ENCODE measurements at places on chromosomes 16 and 17.
A peak's percentile ranks its signal among the peaks of the same experiment; 100 is the strongest.

GRCh38 chr16:77112746-77113145 is 78.2 kb upstream of the MON1B start:
- DNase-seq = no peak

DNA sequence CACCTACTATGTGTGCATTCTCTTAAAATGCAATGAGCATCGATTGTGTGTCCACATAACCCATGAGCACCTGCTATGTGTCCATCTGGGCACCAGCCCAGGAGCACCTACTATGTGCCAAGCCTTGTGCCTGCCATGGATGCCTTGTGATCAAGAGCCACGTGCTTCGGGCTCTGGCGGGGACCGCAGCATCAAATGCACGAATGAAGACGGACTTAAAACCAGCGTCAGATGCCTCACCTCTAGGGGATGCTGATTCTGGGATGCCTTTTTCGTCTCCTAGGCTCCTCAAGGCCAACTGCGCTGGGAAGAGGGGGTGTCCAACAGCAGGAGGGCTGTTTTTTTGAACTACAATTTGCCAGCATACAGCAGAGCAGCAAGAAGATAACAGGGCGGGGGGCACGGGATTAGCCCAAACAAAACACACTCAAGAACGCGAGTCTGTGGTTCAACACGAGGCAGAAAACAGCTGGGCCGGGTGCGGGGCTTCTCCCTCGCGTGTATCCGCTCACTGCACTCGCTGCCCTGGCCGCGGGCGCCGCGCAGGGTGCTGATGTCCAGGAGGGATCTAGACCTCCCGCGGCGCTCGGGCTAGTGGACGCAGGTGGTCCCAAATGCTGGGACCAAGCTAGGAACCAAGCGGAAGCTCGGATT is 1.2 kb upstream of the GLIS2 start:
- peak; percentile 33 for DNase-seq

- DNase-seq = no peak
These were observed 42.9 kb downstream of the GAS7 start for GRCh38 chr17:10155371-10156076.

DNA sequence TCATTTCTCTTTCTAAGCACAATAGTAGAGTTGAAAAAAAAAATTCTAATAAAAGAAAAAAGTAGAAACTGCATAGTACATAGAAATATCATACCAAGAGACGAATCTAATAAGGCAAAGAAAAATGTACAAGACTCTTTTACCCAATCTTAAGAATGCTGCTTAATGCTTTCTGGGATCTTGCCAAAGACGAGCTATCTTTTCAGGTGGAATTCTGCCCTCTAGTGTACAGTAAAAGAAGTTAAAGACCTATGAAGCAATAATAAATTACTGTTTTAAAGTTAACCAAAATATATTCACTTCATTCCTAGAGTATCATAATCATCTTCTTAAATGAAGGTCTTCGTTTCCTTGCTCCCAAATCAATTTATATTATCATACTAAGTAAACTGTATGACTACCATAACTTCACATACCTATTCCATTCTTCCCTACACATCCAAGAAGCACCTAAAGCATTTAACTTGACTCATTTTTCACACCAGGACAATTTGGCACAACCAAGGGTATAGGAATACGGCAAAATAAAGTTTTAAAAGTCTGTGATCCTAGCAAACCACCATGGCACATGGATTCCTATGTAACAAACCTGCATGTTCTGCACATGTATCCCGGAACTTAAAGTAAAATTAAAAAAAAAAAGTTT is 47.7 kb downstream of the CFDP1 start:
- DNase-seq = peak; percentile 63

GRCh38 chr16:51072591-51072990 is 78.5 kb downstream of the SALL1 start:
- no peak for DNase-seq

DNA sequence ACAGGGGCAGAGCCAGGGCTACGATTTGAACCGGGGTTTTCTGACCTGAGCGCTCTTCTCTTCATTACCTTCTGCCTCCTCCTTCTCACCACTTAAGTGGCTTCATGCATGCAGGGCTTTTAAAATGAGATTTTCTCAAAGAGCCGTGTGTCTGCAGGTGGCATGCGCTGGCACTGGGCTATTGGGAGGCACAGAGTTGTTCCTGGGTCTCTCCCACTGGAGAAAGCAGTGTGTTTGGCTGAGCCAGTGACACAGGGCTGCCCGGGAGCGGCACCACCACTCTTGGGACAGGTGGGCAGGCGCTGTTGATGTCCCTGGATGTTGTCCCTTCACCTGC is 218.8 kb upstream of the CHMP6 start:
- DNase-seq = peak; percentile 56

DNA sequence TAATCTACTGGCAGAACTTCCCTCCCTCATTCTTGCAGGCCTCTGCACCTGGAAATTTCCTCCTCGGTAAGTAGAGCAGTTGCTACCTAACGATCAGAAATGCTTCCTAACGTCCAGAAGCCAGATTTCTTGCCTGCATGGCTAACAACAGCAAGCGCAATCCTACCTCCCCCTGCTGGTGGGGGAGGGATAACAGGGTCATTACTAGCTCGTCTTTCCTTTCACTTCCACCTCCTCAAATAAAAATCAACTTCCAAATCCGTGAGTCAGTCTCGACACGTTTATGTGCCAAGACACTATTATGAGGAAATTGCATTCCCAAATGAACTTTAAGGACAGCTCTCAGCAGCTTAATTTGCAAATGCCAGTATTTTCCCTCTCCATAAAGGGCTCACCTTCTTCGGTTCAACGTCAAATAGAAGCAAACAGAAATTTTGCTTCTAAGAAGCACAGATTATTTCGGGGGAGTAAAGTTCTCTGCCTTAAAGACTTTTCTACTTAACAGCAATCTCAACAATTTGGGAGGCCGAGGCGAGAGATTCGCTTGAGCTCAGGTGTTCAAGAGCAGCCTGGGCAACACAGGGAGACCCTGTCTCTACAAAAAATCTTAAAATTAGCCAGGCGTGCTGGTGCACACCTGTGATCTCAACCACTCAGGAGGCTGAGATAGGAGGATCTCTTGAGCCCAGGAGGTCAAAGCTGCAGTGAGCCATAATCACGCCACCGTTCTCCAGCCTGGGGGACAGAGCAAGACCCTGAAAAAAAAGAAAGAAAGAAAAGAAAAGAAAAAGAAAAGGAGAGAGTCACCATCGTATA is 188.6 kb upstream of the PSMD7 start:
- DNase-seq = peak; percentile 15

DNA sequence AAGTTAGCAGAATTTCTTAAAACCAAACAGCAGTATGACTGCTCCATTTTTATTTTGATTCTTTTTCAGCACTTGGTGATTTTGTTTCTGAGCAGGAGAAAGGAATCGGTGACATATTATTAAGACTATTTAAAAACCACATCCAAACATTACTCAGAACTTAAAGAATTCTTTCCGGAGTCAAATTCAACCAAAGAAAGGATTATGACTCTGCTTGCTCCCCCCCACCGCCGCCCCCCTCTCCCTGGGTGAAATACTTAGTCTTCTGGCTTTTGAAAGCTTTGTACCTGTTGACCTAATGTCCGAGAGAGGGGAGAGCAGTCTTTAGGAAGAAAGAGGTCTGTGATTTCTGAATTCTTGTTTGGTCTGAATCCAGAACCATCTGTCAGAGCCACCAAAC is 17.9 kb upstream of the COL1A1 start:
- no peak for DNase-seq

- DNase-seq = peak; percentile 16
These were observed 18.7 kb upstream of the ANKRD40CL start for GRCh38 chr17:50785946-50786570.

DNA sequence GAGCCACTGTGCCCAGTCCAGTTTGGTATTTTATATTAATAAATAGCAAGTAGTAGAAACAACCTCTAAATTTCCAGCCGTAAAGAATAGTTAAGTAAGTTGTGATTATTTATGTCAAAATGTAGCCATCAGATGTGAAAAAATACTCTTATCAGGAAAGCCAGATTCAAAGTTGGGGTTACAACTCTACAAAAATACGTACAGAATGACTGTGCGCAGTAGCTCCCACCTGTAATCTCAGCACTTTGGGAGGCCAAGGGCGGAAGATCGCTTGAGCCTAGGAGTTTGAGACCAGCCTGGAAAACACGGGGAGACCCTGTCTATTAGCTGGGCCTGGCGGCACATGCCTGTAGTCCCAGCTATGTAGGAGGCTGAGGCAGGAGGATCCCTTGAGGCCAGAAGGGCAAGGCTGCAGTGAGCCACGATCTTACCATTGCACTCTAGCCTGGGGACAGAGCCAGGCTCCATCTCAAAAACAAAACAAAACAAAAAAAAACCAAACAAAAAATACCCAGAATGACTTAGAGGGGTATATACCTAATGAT is 1.7 kb downstream of the PDP2 start:
- no peak for DNase-seq

DNA sequence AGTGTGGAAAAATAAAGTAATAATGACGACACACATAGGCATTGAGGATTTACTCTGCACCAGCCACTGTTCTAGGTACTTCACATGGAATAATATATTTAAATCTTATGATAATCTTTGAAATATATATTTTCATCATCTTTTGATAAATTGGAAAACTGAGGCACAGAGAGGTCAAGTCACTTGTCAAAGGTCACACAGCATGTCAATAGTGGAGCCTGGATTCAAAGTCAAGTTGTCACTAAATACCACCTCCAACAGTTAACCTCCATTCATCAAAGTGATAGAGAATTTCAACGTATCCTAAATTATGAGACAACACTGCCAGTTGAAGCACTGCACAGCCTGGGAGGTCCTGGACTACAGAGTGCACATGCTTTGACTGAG is 121.7 kb downstream of the IRX5 start:
- no peak for DNase-seq

- DNase-seq = no peak
These were observed 16.6 kb downstream of the GPR179 start for GRCh38 chr17:38326996-38327792.

- no peak for DNase-seq
These were observed 805 bp upstream of the SCARF1 start for GRCh38 chr17:1646199-1646875.

GRCh38 chr17:38425031-38425430 is 3.2 kb upstream of the ARHGAP23 start:
- no peak for DNase-seq

DNA sequence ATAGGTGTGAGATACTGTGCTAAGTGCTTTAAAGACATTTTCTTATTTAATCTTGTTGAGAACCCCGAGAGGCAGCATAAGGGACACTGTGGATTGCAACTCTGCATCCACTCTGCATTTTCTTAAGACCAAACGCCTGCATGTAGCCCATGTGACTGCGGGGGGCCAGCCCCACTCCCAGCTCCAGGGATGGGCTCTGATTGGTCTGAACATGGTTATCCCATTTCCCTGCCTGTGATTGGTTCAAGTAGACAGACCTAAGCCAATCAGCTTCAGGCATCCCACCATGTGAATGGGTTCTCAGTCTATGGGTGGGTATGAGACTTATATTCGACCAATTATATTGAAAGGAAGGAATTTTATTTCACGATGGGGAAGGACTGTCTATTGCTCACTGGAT is 33.2 kb upstream of the USP7 start:
- DNase-seq = no peak

- no peak for DNase-seq
These were observed 83.2 kb upstream of the CLEC18A start for GRCh38 chr16:69867784-69868560.

- DNase-seq = peak; percentile 92
These were observed 21.1 kb downstream of the ACSM1 start for GRCh38 chr16:20676268-20676825.

DNA sequence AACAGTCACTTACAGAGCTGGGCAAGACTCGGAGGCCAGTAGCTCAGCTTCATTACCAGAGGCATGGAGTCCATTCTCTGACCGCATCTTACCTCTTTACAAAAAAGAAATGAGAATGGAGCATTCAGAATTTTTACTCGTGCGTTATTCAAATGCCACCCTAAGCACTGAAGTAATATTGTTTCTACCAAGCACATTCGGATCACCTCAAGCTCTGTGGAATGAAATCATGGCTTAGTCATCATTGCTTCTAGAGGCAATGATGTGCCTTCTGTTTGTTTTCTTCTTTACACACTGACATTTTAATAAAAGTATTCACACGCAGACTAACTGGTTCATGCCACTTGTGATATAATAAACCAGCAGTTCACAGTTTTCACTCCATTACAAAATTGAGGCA is 206.8 kb downstream of the PHKB start:
- DNase-seq = no peak

- no peak for DNase-seq
These were observed 18.4 kb downstream of the GOSR1 start for GRCh38 chr17:30495586-30495985.

DNA sequence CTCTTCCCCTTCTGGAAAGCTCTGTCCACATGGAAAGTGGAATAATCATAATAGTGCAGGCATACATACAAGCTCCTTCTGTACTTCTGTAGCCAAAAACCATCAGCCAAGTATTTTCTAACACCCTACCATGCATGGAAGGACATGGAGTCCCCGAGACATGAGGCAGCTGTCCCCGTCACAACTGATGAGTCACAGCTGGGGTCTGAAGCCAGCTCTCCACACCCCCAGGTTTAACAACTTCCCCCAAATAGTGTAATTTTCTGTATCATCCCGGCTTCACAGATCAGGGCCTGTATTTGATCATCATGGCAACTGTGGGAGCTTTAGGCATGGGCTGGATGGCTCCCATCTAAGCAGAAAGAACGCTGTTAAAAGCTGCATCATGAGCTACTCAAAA is 16.6 kb downstream of the C16orf96 start:
- DNase-seq = no peak

DNA sequence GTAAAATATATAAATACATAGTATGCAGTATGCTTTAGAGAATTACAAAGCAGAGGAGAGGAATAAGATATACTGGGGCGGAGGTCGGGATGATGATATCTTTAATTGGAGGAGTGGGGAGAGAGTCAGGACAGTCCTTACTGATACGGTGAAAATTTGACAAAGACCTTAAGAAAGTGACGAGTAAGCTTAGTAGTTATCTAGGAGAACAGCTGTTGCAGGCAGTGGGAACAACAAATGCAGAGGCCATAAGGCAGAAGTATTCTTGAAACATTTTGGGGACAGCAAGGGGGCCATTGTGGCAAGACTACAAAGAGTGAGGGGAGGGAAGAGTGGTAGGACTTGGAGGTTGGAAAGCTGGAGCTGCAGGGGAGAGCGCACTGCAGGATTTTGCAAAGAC is 22.3 kb upstream of the CDC6 start:
- DNase-seq = no peak

GRCh38 chr17:41882756-41883155 is 17.5 kb upstream of the KLHL11 start:
- DNase-seq = no peak

DNA sequence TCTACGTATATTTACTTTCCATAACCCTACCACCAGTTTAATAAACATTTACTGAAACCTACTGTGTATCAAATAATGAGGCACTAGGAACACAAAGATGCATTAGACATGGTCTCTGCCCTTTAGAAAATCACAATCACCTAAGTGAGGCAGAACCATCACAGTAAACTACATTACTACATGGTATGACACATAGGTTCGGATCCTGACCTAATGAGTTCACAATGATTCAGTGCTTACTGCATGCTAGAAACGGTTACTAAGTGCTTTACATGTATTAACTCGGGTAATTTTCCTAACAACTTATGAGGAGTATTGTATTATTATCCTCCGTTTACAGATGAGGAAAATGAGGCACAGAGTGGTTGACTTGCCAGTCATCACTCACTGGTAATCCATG is 5.2 kb upstream of the SYNRG start:
- DNase-seq = no peak

- DNase-seq = no peak
These were observed 5.5 kb upstream of the NKD1 start for GRCh38 chr16:50542703-50543102.

All from NCI-H1092 treated with DMSO at 0.1 percent for 48 hours (cell line).